Natural killer cell treated with Interleukin-12 subunit alpha and Interleukin-12 subunit beta and Interleukin-15 and Interleukin-18, amount 100 ng/mL, for 72 hours (primary cell): ENCODE measurements at places on chromosomes 16 and 17. TPM values are rescaled to one million over a fixed set of nuclear protein-coding genes. Genes with fewer than 3 reads are reported as not detected.

- DNase-seq = no peak
Observed at GRCh38 chr17:71444078-71444477, 676.7 kb upstream of the SOX9 start.

DNA sequence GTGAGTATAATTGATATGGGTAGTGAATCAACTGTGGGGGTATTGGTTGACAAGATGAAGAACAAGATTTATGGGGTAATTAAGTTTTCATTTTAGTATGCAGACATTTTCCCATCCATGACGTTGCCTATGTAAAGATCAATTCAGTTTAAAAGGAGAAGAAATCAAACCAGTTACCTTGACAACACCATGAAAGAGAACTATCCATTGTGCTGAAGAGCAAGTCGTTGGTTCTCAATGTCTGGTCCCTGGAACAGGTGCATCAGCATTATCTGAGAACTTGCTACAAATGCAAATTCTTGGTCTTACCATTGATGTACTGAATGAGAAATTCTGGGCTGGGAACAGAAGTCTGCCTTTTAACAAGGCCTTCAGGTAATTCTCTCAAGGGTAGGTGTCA lies 801 bp upstream of the OR4D2 start:
- DNase-seq = no peak

DNA sequence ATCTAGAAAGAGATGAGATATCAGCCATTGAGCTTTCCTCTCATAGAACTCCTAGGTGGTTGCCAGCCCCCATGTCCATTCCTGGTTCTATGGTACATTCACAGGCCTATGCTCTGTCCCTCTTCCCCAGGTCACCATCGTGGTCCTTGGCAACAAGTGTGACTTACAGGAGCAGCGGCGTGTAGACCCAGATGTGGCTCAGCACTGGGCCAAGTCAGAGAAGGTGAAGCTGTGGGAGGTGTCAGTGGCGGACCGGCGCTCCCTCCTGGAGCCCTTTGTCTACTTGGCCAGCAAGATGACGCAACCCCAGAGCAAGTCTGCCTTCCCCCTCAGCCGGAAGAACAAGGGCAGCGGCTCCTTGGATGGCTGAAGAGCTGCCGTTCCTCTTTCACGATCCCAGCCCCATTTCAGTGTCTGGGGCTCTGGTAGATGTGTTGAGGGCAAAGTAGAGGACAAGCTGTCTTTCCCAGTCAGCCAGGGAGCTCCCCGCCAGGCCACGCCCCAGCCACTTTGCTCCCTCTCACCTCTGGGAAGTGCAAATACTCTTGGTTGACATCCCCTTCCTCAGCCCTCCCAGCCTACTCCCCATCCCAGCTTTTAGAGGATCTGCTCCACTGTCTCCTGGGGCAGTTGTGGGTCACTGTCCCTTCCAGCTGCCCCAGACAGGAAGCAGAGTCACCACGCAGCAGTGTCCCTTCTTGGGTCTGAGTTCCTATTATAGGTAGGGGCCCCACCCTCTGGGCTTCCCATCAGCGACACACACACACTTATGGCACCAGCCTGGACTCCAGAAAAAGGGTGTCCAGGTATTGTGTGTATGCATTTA lies 3.8 kb downstream of the NKIRAS2 start:
- DNase-seq = no peak

- no peak for DNase-seq
Observed at GRCh38 chr17:5618476-5618875, 34.2 kb upstream of the NLRP1 start.

G6PC3 gene
- 26.8 TPM for total RNA-seq

DNA sequence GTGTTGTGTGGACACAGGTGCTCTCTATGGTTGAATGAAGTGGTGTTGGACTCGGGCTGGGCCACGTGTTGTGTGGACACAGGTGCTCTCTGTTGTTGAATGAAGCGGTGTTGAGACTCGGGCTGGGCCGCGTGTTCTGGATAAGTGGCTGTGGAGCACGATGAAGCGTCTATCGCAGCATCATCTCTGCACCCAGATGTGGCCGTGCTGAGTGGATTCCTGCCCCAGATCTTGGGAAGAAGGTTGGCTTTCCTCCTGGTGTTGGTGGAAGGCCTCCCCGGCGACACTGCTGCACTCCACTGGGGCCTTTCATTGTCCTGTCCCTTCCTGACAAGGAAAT lies 69.1 kb downstream of the RPTOR start:
- DNase-seq = no peak

ZPBP2 gene
- total RNA-seq = not detected

SLC5A10 gene
- total RNA-seq = not detected

- no peak for DNase-seq
Observed at GRCh38 chr17:33704856-33705255, 411.8 kb upstream of the ASIC2 start.

DLX3 gene
- total RNA-seq = not detected

ADAP2 gene
- total RNA-seq = 1.1 TPM

DNA sequence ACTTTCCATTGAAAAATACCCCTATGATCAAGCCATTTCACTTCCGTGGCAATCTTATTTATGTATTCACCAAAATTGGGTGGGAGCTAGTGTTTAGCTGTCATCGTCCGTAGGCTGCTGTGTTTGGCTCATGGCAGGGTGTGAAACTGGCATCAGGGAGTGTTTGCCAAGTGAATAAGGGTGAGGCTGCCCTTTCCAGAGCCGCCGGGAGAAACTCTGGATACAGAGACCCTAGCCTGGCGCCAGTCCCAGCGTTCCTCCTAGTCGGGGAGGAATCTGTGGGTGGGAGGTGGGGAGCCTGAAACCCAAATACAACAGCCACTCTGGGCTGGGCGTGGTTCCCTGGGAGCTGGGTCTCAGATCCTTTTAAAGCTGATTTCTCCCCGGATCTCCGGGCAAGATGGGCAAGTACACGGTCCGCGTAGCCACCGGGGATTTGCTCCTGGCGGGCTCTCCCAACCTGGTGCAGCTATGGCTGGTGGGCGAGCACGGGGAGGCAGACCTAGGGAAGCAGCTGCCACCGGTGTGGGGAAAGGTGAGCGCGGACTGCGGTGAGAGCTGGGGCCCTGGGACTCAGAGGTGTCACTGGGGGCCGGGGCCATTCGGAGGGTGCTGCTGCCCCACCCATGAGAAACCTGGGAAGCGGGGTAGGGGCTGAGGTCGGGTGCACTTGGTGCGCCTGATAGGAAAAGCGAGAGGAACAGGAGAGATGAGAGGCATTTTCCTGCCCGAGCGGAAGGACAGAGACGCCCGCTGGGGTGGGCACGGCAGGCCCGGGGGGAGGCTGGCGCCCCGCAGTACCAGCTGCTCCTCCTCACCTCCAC lies 62.1 kb upstream of the TEKT1 start:
- no peak for DNase-seq

OSGIN1 gene
- total RNA-seq = not detected

- no peak for DNase-seq
Observed at GRCh38 chr16:4767872-4768548, 1.0 kb upstream of the ZNF500 start.

FKBP10 gene
- total RNA-seq = 0.74 TPM

DNA sequence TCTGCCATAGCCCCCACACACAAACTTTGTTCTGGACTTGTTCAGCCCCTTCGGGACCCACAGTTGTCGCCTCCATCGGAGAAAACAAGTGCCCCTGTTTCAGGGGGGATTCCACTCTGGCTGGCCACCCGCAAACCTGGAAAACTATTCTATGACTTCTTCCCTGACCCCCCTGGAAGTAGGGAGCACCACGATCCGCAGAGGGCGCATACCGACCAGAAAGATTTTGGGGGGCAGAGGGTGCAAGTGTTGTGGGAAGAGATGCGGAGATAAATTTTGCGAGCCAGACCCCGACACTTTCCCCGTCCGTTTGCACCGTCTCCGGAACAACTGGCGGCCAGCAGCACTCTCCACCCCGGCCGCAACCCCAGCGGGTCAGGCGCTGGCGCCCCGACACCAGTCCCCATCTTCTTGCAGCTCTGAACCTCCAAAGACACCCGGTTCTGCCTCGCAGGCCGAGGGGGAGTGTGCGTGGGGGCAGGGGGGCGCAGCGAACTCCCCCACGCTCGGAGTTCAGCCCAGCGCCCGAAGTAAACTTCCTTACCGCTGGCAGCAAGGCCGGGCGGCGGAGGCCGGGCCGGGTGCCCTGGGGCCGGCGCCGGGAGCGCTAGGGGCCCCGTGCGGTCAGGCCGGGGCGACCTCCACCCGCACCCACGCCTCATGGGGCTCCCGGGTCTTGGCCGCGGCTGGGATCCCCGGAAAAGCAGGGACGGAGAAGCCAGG lies 744 bp downstream of the SALL1 start:
- no peak for DNase-seq

DNA sequence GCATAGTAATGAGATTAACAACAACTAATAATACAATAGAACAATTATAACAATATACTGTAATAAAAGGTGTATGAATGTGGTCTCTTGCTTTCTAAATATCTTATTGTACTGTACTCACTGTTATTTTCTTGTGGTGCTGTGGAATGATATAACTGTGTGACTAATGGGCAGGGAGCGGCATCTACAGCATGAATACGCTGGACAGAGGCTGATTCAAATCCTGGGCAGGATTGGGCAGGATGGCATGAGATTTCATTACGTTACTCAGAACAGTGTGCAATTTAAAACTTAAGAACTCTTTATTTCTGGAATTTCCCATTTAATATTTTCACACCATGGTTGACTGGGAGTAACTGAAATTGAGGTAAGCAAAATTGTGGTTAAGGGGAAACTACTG lies 1239.8 kb upstream of the GOT2 start:
- no peak for DNase-seq

LPCAT2 gene
- 2.9 TPM for total RNA-seq

GRCh38 chr16:69057400-69058378 lies 47.8 kb upstream of the HAS3 start:
- no peak for DNase-seq

DNAI2 gene
- total RNA-seq = not detected

GRCh38 chr16:86118467-86119307 lies 219.7 kb downstream of the IRF8 start:
- peak; percentile 39 for DNase-seq

DNA sequence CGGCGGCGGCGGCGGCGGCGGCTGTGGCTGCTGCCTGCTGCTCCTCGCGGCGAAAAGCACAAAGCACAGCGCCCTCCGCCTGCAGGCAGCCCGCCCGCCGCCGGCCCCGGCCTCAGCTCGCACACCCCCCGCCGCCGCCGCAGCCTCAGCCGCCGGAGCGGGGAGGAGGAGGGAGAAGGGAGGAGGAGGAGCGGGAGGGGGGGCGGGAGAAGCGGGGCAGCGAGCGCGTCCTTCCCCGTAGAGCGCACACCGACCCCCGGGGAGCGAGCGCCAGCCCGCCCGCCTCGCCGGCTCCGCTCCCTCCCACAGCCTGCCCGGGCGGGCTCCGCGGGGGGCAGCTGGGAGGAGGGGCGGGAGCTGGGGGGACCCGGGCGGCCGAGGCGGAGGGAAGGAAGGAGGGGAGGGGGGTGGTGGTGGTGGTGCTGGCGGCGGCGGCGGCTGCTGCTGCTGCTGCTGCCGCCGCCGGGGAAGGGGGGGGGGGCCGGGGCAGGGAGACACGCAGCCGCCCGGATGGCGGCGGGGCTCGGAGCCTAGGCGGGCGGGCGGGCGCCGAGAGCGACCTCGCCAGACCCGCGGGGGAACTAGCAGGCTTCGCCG lies at the start of gene UBTF:
Gene UBTF (minus strand): TSS at position 60 of the 597 bp plus-strand sequence. CDS start 1,446 bp downstream, outside the sequence.
- DNase-seq = no peak

GRCh38 chr17:80303824-80304223 lies 43.2 kb downstream of the RNF213 start:
- no peak for DNase-seq

CDK3 gene
- 16.2 TPM for total RNA-seq

DNA sequence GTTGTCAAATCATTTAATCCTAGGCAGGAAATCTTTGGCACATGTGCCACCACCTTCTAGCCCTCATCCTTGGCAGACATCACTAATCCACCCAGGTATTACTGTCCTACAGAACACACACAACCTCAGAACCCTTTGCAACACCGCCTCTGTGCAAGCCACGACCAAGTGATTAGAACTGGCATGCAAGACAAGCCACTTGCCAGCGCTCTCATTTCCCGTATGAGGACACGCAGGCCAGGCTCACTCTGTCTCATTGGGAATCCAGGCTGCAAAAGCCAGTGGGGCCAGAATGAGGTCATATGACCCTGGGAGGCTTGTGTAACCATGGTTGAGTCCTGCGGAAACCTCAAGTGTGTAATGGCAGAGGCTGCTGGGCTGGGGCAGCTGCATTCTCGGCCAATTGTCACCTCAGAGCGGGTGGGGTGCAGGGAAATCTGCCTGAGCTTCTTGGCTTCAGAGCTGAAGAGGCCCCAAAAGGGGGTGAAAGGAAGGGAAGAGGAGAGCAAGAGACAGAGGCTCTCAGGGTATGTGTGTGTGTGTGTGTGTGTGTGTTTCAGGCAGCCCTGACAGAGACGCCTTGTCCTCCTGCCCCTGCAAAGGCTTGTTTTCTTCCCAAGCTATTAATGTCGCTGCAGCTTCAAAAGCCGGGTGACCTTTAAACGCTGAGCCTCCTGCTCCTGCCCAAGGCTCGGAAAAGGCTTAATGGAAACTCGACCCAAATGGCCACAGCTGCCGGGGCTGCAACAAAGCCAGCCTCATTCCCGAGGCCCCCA lies 43.2 kb upstream of the MRPS23 start:
- DNase-seq = peak; percentile 84

UMOD gene
- total RNA-seq = not detected

DNA sequence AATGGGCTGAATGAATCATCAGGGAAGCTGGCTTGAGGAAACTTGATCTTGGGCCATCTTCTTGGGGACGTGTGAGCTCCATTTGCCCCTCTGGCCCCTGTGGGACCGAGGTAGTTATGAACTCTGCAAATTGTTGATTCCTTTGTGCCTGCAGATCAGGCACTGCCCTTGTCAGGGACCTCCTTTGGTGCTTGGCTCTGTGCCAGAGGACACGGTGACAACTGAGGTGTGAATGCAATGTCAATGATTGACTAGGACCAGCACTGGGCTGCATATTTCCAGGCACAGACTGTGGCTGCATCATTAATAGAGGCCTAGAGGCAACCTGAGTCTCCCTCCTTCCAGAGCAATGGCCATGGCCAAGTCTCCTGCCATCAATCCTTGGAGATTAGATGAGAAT lies 23.8 kb downstream of the PDILT start:
- no peak for DNase-seq

NTN1 gene
- total RNA-seq = 0.10 TPM

GRCh38 chr16:56945847-56946527 lies 14.0 kb downstream of the HERPUD1 start:
- DNase-seq = no peak

DNA sequence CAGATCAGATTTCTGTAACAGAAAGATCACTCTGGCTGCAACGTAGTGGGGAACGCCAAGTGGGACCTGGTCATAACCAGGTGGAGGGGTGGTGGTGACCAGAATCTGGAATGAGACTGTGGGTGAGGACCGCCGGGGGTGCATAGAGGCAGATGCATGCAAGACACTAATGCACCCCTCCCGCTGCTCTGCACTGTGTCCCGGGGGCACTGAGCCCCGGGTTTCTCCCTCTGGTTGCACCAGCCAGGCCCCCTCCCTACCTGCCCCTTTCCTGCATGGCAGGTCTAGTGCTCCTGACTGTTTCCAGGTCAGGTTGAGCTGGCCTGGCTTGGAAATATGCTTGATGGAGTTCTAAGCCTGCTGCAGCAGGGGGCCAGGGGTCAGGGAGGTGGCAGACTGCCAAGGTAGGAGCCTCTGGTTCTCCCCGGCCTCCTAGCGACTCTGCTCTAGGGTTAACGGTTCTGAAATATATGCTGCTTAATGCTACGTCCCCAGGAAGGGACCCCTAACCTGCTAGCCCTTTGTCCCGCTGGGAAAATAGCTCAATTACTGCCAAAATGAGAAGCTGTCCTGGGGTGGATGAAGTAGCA lies 94.3 kb downstream of the SDK2 start:
- DNase-seq = no peak
